Activated CD4-positive, alpha-beta T cell treated with anti-CD3 and anti-CD28 coated beads, Interleukin-2, amount 50 U/mL, for 16 hours (primary cell): ENCODE measurements at places on chromosomes 4 and X.

- no peak for DNase-seq
Observed at GRCh38 chrX:43753637-43754036, 97.5 kb downstream of the MAOA start.

DNA sequence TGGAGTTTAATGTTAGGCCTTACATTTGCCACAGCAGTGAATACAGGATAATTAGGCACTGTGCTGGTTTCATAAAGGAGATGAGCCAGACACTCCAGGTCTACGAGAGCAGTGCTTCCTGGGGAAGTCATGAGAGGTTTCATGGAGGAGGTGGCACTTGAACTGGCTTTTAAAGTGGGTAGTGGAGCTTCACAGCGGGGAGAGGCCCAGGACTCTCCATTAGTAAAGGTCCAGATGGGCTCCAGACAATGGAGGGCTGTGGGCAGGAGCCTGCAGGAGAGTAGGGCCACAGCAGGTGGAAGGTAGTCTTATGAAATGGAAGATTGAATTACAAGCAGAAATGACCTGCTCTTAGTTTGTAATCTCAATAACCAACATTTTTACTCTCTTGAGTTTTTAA lies 29.0 kb downstream of the CLDN22 start:
- DNase-seq: no peak

GRCh38 chr4:25638806-25639205 lies 16.8 kb upstream of the SLC34A2 start:
- DNase-seq: no peak

DNA sequence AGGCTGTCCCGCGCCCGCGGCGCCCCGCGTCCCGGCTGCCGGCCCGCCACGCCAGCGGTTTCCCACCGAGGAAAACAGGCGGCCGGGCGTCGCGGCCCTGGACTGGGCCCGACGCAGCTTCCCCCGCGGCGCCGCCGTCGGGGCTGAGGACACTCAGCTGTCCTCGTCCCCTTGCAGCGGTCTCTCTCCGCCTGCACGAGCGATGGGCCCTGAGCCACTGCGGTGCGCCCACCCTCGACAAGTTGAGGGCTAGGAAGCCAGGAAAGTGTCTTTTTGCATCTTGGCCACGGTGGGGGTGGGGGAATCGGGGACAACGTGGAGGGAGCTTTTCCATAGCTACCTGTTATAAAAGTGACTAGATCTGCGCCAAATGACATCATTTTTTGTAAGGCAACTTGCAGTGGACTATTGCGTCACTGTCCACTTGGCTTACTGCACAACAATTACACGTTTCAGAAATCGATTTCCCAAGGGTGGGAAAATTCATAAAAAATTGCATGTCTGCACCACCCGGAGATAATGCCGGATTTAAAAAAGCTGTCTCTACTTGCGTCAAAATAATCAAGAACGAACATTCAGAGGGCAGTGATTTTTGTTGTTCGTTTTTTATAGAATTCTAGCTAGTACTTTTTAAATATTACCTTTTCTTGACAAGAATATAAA lies 1.1 kb downstream of the KLHL15 start:
- DNase-seq: peak; percentile 23

DNA sequence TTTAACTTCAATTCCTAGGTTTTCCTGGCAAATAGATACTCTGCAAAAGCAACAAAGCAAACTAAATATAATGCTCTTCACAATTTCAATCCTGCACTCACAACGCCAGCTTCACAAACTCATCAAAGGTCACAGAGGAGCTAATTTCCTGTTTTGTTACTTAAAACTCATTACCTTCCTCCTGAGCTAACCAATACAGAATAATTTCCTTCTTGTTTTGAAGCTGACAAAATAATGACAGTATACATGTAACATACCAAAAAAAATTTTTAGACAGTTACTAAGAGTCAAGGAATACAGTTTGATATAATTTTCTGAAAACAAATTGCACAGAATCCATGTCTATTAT lies 17.9 kb downstream of the CNOT6L start:
- peak; percentile 40 for DNase-seq

GRCh38 chr4:65645185-65645584 lies 25.1 kb downstream of the EPHA5 start:
- DNase-seq: no peak

DNA sequence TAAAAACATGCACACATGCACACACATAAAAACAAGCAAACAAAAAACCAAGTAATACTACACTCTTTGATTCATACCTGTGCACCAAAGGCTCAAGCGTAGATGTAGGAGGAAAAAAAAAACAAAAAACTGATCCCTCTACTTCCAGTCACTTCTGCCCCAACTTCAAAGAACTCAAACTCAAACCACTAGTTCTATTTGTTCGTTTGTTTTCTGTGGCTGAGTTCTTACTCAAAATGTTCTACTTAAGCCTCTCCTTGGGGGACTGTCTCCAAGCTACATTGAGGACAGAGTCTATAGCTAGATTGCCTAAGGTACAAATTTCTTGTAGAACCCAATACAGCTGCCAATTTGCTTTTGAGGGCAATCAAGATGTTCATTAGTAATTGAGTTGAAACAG lies 171.0 kb upstream of the ATOH1 start:
- DNase-seq: no peak

DNA sequence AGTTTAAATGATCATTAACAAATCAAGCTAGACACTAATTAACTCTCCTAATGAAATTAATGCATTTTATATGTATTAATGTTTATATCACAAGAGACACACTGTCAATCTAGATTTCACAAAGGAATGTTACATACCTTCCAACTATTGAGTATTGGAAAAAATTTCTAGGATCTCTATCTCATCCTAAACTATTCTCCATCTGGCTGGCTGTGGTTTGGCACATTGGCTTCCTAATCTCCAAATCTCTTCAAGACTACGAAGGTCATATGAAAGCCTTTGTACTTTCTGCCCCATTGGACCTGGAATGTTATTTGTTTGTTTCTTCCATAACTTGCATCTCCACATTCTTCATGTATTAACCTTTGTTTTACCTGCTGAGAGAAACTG lies 1160.0 kb downstream of the ADGRL3 start:
- DNase-seq: no peak

DNA sequence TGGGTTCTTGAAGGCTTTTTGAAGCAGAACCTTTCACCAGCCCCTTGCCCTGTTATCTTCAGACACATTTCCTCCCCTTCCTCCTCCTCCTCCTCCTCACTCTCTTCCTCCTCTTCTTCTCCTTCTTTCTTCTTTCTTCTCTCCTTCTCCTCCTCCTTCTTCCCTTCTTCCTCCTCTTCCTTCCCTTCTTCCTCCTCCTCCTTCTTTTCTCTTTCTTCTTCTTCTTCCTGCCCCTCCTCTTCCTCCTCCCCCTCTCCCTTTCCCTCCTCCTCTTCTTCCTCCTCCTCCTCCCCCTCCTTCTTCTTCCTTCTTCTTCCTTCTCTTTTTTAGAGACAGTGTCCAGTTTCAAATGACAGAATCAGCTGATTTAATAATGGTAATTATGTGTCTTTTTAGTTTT lies 226.0 kb downstream of the DKK2 start:
- no peak for DNase-seq

- DNase-seq: no peak
Observed at GRCh38 chrX:70769659-70770227, 138.8 kb downstream of the TEX11 start.

DNA sequence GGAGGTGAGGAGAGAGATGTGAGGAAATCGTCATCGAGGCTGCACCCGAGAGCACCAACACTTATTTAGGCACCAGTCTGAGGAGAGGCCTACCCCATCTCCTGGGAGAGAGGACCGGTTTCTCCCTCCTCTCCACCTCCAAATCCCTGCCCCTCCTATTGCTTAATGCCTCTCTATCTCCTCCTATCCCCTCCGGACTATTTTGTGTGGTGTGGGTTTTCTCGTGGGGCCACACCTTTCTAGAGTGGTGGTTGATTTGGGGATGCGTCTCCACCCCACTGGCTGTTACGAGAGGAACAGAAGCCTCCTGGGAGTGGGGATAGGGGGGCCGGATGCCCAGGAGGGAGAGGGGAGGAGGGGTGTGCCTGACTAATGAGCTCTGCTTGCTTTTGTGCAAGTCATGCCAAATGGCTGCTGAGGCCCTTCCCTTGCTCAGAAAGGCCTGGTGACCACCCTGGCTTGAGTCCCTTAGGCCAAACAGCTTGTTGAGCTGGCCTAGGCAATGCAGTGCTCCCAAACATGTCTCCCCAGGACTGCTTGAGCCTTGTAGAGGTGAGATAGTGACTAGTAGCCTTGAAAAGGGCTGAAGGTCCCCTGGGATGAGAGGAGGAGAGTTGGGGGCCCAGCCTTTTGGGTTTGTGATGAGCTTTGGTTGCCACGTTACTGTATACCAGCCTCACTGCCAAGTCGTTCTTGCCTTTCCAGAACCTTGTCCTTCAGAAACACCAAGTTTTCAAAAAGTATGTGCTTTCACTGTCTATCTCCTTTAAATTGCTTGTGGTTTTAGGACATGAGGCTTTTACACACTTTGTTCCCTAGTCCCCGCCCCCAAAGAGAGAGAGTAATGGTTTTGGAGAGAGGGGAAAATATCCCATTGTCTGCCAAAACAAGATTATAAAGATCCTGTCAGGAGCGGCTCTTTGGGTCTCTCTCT lies 1.2 kb downstream of the MSN start:
- DNase-seq: peak; percentile 72

GRCh38 chrX:30791296-30792278 lies 97.5 kb downstream of the TAB3 start:
- DNase-seq: no peak

DNA sequence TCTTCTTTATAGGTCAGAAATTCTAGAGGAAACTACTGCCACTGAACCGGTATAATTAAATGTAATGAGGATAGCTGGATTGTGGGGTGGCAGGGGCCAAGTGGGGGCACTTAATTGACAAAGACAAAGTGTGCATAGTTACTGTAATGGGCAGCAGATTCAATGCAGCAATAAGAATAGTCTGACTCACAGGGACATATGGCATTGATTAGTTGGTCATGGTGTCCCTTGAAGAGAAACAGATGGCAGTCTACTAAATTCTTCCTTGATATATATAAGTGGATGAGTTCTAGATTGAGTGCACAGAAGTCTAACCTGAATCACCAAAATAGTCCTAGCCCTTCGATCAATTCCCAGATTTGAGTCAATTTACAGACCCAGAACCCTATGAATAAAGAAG lies 31.6 kb downstream of the ETDC start:
- no peak for DNase-seq

DNA sequence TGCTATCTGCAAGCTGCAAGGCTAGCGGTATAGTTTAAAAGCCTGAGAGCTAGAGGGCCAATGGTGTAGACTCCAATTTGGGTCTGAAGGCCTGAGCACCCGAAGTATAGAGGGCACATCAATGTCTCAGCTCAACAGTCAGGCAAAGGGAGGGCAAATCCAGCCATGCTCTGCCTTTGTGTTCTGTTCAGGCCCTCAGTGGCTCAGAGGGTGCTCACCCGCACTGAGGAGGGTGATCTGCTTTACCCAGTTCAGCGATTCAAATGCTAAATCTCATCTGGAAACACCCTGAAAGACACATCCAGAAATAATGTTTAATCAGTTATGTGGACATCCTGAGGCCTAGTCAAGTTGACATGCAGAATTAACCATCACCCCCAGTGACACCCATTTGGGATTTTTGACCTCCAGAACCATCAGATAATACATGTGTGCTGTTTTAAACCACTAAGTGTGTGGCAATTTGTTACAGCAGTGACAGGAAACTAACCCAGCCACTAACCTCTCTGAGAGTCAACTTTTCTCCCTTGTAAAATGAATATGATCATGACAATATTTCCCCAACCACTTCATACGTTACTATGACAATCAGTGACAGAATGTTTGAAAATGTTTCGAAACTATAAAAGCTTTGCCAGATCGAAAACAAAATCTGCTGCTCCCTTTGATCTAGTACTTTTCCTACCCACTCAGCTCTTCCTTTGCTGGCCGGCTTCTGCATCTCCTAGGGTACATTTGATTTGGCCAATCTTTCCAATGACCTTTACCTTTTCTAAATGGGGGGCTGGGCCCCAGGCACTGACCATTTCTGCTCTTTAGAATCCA lies 8.4 kb upstream of the TBL1X start:
- DNase-seq: peak; percentile 81

DNA sequence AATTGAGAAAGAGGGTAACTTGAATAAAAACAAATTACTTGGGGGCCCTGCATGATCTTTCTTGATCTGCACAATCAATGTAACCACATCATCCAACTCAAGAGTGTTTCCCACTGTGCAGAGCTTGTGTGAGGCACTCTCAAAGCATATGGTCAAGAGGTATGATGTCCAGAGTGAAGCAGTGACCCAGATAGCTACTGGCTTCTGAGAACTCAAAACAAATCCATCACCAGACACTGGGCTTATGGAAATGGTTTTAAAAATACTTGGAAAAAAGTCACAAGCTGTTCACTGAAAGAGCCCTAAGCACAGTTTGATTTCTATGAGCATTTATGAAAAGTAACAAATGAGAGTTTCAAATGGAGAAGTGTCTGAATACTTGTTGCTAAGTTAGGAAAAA lies 361.0 kb downstream of the GRXCR1 start:
- no peak for DNase-seq

DNA sequence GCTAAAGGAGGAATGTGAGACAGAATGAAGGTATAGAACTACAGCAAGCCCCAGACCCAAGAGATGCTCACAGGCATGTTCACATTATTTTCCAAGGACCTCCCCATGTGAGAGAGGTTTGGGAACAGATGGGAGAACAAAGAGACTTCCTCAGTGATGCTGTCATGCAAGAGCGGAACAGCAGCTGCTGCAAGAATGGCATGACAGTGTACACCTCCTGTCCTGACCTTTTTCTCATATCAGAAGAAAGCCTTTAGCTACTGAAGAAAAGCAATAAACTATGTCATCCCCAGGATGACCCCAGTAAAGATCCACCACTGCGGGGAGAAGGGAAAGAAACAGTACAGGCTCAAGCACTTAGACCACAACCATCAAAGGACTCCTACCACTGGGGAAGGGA lies 7.2 kb downstream of the PRDM5 start:
- DNase-seq: no peak

DNA sequence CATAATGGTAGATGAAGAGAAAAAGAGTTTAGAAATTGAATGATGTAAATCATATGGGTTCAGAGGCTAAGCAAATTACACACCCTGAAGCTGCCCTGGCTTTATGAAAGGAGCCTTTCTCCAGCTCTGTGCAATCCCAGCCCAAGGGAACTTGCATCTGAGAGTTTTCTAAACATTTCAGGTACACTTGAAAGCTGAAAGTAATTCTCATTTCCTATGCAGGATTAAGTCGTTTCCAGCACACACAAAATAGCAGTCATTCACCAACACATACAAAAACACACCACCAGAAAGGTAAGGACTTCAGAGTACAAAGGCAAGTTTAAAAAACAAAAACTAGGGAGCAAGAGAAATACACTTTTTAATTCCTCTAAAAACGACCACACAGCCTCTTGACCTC lies 1.7 kb downstream of the PDGFC start:
- DNase-seq: no peak

- no peak for DNase-seq
Observed at GRCh38 chrX:43121637-43122036, 343.7 kb upstream of the PPP1R2C start.

DNA sequence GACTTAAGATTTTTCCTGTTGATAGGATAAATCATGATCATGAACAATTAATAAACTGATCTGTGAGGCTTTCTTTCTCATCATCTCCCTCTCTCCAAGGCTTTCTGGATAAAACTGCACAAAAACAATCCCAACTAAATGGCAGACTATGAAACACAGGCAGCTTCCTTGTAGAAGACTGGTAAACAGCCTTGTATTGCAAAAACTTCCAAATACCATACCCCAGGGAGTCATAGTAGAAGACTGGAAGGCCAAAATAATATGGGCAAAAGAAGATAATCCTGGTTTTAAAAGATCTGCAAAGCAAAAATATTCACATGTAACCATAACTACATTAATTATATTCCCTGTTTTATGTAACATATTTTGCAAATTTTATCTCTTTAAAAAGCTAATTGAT lies 113.0 kb downstream of the ANAPC10 start:
- no peak for DNase-seq
